ENCODE measurements at places on chromosomes 5 and 9.

- no peak for DNase-seq
Measured at GRCh38 chr9:81683238-81683637, 6.1 kb downstream of the TLE1 start.

- no peak for DNase-seq
Measured at GRCh38 chr9:75269197-75269596, 180.9 kb downstream of the OSTF1 start.

DNA sequence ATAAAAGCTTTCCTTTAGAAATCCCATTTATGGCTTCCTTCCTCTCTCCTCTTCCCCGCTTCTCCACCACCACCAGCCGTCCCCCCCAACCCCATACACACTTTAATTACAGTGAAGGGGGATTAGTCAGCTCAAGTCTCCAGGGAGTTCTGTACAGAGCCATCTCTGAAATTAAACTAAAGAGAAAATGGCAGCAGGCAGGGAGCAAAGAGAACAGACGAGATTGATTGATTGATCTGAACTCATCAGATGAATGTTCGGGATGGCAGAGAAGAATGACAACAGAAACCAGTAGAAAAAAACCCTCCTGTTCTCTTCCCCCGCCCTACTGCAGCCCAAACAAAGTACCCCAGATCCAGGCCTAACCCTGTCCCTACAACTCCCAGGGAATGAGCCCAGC, 241.7 kb upstream of the PANK3 start:
- DNase-seq = peak; percentile 18

DNA sequence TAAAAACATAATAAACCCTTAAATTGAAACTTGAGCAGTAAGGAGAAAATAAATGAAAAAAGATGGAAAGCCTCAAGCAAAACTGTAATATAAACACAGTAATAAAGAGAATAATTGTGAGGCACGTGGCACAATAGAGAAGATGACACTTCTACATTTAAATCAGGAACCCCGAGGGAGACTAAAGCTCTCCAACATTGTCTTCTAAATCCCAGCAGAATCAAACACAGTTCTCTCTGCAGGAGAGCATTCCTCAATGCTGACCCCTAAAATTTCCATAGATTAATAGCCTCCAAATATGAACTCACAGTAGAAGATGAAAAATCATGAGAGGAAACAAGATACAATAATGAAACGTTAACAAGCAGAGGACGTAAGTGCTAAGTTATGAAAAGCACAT, 721.2 kb upstream of the COX7C start:
- no peak for DNase-seq

- DNase-seq = no peak
Measured at GRCh38 chr9:22170990-22171670, 162.0 kb upstream of the CDKN2B start.

DNA sequence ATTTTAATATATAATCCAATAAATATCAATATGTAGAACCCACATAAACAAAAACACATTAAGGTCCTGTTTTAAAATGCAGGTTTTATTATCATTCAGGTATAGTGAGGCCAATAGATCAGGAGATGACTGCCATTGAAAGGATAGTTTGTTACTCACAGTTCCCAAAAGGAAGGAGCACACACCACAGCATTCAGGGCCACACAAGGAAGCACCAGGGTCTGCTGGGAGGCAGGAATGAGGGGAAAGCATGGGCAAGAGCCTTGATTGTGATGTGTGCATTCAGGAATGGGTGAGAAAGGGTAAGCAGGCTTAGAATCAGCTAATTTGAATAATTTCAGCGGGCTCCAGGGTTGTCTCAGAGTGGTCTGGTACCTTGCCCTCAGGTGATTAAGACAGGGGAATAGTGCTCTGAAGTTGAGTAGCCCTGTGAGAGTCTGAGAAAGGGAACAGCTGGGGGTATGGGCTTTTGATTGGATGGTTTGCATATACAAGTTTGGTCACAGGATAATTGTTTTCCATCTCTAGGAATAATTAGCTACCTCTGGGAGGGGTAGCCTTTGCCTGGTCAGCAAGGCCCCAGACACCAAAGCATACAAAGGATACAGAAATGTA, 19.8 kb upstream of the OTULIN start:
- no peak for DNase-seq

DNA sequence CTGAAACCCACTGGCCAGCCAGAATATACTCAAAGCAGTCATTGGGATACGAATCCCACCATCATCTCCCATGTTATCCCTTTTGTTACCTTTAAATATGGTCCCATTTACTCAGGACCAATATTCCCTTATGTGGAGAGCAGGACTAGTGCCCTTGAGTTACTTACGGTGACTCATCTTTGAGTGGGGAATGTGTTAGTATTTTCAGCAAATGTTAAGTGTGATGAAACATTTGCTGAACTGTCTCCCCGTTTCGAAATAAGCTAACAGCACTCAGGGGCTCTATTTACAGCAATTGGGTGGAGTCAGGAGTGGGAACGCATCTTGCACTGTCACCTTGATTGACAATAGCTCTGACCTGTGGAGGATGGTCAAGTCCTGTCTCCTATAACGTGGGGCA, 67.4 kb downstream of the CTSL start:
- peak; percentile 78 for DNase-seq

DNA sequence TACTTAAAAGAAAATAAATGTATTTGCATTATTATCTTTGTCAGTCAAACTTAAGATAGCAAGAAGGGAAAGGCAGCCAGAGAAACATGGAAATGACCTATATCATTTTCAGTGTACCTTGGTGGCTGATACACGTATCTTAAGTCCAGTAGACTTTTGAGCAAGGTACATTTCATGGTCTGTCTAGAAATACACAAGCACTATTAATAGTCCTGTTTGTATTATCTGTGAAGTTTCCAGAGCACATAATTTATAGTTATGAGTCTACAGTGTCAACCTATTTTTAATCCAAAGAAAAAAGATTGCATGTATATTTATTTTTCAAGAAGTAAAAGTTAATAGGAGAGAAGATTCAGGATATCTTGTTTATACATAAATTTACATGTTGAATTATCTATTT, 95.7 kb downstream of the IZUMO3 start:
- no peak for DNase-seq

DNA sequence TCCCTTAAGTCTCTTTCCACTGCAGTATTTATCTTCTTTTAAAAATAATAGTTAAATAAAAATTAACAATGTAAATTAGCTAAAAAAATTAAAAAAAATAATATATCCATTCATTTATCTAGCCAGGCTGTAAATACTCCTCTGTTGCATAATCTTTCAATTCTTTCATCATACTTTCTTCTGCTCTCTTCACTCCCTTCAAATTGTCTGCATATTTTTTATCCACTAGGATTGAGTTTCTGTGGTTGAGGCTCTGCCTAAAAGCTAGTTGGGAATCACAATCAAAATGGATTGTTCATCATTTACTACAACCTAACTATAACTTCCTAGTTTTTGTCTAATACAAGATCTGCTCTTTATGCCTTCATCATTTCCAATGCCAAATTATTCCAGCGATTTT, 182.2 kb downstream of the PDE4D start:
- DNase-seq = peak; percentile 66

DNA sequence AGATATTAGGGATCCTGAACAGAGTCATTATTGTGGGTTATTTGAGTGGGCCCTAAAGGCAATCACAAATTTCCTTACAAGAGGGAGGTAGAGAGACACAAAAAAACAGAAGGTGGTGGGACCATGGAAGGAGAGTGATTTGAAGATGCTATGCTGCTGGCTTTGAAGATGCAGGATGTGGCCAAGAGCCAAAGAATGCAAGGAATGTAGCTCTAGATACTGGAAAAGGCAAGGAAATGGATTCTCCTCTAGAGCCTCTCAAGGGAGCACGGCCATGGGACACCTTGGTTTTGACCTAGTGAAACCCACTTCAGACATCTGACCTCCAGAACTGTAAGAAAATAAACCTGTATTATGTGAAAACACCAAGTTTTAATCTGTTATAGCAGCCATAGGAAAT, 53.8 kb downstream of the TTC39B start:
- DNase-seq = peak; percentile 73

DNA sequence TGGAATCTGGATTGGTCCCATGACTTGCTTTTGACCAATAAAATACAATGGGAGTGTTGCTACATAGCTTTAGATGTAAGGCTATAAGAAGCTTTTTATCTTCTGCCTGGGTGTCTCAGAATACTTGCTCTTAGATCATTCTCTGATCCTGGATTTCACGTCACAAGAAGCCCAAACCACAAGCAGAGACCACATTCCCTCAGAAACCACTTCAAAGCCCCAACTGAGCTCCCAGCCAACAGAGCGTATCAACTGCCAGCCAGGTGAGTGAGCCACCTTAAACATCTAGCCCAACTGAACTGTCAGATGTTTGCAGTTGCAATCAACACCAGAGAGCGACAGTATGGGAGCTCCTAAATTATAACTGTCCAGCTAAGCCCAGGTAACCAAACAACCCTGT, 687.1 kb downstream of the TLE1 start:
- peak; percentile 16 for DNase-seq

GRCh38 chr9:109918339-109919163, 138.6 kb downstream of the PALM2AKAP2 start:
- no peak for DNase-seq

GRCh38 chr9:88586452-88586851, 51.5 kb downstream of the NXNL2 start:
- no peak for DNase-seq

Measured in fibroblast of upper back skin (primary cell).